ENCODE measurements at places on chromosomes 11 and 22. TPM values are rescaled to one million over a fixed set of nuclear protein-coding genes. Genes with fewer than 3 reads are reported as not detected.

- no peak for DNase-seq
Observed at GRCh38 chr11:86232556-86232955, 12.0 kb upstream of the EED start.

DNA sequence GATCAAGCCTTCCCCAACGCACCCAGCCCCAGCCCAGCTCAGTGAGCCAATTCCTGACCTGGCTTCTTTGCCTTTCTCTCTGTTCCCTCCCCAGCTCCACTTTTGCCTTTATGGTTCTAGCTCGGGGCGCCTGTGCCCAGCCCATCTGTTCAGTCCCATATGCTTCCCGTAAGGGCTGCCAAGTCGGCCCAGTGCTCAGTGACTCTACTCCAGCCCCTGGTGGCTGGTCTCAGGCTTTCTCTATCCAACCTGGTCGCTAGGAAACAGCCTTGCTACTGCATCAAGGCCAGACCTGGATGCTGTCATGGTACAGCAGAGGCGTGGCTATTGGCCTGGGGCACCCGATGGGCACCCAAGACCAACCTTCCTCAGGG, 178.0 kb downstream of the DSCAML1 start:
- no peak for DNase-seq

ABCG4 gene
- total RNA-seq = 0.05 TPM

NDUFC2 gene
- 174 TPM for total RNA-seq

DGCR6 gene
- 1.2 TPM for total RNA-seq
